GM20000 (cell line): ENCODE measurements at places on chromosomes 3 and 15.

DNA sequence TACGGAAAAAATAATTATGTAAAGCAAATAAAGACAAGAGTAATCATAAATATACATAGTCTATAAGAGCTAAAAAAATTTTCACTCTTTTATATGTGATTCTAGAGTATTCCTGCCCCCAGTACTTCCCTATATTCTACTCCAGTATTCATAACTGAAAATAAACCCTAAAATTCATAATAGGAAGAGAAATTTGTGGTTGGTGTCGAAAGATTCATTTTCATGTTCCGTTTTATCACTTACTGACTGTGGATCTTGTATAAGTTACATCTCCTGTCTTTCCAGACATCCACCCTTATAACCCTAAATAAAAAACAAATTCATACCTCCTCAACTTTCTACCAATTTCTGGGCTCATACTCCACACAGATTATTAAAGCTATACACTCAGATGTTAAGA, 16.0 kb upstream of the MBNL1 start:
- no peak for DNase-seq

DNA sequence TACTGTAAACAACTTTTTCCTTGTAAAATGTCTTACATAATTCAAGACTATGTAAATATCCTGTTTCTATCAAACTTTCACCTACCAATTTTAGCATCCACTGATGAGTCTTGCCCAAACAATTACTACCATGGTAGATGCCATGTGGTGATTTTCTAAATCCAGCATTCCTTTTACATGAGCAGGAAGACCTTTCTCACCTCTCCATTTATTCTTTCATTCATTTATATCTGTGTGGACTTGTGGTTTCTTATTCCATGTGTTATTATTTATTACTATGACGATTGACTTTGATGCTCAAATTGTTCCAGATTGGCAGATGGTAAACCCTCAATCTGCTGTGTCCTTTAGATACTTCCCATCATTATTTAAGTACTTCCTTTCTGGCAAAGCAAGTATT, 62.4 kb downstream of the IFT57 start:
- DNase-seq, result no peak

DNA sequence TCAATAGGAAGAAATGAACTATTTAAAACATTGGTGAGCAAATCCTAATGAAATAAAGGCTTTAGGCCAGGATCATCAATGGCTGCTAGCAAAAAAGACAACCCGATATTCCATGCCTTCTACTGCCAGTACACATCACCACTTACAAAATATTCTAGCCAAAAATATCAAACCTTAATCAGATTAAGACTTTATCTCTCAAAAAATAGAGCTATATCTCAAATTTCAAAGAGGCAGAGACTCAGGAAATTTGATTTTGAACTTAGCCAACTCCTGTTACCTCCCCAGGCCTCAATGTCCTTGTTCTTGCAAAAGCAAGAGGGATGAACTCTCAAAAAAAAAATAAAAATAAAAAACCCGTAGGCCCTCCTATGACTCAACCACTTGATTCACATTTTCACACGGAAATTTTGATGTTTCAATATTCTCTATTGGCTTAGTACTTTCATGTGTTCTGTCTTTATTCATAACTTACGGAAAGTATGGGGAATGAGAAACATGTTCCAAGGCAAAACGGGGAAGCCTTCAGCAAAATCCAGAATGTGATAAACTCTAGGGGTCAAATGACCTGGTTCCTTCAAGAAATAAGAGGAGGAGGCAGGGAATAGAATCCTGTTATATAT, 273.3 kb upstream of the ZPLD1 start:
- DNase-seq, result no peak

- DNase-seq, result no peak
These were observed 46.5 kb downstream of the PTPN9 start for GRCh38 chr15:75532413-75533250.
